ENCODE measurements at places on chromosomes 1 and 21.
A peak's percentile ranks its signal among the peaks of the same experiment; 100 is the strongest.

DNA sequence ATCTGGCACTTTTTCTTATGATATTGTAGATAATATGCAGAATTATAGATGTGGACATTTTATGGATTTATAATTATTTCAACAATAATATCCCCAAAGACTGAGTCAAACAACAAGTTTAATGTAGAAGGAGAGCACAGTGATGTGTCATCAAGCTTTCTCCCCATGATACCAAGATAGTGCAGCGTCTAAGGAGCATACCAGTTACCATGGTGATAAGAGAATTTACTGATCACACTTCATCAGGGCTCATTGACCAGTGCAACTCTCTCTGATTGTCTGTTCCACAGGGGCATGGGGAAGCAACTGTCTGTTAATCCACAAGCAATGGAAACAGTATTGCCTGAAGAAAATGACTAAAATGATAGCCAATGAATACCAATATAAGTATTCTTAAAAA is 209.6 kb upstream of the DPYD start:
- no peak for DNase-seq

- DNase-seq, result no peak
Observed at GRCh38 chr1:232012773-232013386, 386.3 kb downstream of the DISC1 start.

DNA sequence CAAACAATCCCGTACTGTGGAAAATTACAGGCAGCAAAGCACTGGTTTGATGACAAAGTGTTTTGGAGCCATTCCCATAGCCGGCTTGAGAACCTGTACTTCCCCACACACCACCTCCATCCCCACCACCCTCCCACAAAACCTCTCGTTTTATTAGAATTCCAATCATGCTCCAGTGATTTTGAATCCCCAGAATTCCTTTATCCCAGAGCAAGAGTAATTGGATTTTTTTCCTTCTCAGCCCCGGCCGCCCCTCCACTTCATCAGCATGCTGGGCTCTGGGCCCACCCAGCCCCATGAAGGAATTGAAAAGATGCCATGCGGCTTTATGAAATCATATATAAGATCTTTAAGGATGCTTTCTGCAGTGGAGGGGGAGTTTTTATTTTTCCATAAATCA is 136.6 kb downstream of the OMA1 start:
- DNase-seq, result no peak

DNA sequence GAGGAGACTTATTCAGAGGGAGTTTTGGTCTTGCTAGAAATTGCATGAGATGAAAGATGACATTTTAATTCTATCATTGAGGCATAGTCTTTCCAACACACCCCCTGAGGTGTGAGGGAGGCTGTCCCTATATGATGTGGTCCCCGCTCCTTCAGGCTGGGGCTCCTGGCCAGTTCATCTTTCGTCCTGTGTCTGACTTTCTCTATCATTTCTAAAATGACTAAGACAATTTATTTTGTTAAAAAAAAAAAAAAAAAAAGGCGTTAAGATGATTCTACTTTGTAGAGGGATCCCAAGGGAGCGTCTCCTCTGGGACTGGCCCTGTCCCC is 50.5 kb downstream of the PRKCZ start:
- DNase-seq, result no peak

DNA sequence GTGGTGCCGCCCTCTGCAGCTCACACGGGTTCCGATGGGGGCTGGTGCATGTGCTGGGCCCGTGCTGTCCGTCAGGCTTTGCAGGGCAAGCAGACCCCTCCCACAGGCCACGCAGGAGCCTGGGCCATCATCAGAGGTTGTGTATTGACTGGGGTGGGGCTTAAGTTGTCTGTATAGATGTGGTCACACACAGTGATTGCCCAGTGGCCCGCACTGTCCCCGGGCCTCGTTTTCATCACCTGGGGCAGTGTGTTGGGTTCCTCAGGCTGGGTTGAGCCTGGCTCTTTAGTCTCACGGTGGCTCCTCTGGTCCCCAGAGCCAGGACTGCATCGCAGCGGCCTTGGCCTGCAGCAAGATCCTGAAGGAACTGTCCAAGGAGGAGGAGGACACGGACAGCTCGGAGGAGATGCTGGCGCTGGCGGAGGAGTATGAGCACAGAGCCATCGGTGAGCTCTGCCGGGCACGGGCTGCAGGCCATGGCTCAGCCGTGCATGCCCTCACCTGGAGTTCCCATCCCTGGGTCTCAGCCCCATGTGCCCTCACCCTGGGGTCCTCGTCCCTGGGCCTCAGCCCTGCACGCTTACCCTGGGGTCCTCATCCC is 44.1 kb downstream of the TRPM2 start:
- no peak for DNase-seq

DNA sequence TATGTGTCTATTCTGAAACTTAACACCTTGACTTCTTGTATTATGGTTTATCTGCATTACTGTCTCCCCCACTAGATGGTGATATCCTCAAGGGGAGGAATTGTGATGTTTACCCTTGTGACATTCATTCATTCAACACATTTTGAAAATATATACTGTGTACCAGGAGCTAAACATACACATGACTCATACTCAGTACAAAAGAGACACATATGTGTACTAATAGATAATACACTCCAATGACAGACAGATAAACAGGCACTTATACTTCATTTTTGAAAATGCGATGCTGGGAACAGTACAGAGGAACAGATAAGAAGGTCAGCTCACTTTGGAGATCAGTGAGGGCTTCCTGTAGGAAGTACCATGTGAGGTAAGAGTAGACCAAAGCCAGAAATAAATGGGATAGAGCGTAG is 8.9 kb upstream of the RAB3GAP2 start:
- no peak for DNase-seq

DNA sequence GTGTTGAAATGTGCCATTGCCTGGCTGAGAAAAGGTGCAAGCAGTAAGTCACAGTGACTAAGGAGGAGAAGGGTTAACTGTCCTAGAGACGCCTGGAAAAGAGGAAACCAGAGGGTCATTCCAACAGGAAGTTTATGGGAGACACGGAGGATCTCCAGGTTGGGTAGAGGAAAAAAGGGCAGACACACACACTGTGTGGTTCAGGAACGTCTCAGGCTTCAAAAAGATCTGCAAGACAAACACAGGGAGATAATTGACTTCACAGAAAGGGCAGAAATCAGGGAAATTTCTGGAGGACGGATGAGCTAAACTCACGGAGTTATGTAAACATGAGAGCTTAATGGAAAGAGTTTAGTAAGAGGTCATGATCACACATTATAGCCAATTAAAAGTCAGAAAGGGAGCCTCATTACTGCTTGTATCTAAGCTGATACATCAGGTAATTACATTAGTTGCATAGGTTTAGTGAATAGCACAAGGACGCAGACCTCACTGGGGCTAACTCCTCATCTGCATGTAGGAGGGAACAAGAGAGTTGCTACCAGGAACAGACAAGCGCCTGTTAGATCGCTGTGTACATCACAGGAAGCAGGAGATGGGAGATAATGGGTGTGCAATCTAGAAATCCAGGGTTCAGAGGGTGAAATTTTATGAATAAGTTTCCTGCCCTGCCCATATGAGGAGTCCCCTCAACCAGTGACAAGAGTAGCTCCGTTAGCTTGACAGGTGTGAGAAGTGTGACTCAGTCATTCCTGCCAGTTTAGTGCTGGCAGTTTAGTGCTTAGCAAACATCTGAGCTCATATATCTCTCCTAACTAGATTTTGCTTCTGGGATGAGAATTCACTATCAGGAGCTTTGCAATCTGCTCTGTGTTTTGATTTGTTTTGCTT is 96.6 kb upstream of the TNR start:
- no peak for DNase-seq

- DNase-seq, result no peak
Observed at GRCh38 chr1:168789501-168789900, 60.5 kb upstream of the DPT start.

DNA sequence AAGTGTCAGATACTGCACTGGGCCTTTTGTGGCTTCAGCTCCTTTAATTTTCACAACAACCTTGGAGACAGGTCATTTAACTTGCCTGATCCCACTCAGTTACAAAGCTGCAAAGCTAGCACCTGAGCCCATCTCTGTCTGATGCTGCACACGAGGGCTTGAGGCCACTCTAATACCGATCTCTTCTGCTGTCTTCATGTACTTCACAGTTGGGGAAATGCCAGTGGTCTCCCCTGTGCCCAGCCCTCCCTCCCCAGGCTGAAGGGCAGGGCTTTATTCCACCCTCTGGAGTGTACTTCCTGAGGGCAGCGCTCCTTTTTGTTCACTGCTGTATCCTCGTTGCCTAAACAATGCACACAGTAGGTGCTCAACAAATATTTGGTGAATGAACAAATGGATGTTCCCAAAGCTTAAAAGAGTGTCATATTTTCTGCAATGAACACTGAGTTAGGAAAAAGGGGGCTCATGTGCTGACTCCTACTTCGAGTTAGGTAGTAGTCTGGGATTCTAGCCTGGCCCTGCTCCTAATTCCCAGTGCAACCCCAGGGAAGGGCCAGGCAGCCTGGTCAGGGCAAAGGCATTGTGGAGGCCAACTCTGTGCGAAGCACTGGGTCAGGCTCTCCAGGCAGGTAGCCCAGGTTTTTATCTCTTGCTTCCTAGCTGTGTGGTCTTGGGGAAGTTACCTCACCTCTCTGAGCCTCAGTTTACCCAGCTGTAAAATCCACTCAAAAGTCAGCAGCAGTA is 1.1 kb downstream of the TMCO4 start:
- no peak for DNase-seq

GRCh38 chr1:6914706-6915105 is 129.5 kb downstream of the CAMTA1 start:
- DNase-seq, result no peak

GRCh38 chr1:83103341-83103740 is 895.6 kb downstream of the TTLL7 start:
- DNase-seq, result no peak

DNA sequence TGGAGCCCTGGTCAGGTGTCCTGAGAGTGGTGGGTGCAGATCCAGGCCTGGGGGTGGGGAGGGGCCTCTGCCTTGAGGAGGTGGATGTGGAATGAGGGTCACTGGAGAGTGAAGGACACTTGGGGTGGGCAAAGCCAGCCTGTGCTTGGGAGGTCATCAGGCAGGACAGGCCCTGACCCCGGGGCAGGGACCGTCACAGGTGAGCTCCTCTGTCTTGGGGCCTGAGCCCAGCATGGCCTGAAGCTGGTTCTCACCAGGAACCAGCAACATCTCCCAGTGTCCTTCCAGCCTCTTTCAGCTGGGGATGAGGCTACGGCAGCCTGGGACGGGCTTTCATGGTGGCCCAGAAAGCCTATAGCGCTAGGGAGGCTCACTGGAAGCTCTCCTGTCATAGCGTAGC is 831 bp upstream of the KRTAP10-2 start:
- DNase-seq, result no peak

DNA sequence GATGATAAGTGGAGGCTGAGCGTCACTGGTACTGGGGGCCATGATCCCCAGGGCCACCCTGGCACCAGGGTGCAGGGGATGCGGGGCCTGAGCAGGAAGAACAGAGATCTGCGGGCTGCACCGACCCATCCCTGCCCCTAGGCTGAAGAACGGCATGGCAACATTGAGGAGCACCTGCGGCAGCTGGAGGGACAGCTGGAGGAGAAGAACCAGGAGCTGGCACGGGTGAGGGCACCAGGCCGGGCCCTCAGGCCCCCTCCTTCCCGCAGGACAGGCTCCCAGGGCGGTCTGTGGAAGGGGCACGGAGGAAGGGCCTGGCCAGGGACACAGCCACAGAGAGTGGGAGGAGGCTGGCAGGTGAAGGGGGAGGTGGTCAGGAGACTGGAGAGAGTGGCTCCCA is 21.8 kb downstream of the PPFIA4 start:
- DNase-seq, result no peak

- no peak for DNase-seq
Observed at GRCh38 chr1:61446531-61446991, 278.4 kb downstream of the TM2D1 start.

- no peak for DNase-seq
Observed at GRCh38 chr1:221137666-221138065, 258.4 kb downstream of the HLX start.

GRCh38 chr1:26723013-26723991 is 27.5 kb downstream of the ARID1A start:
- peak; percentile 39 for DNase-seq

GRCh38 chr1:1554926-1555915 is 14.8 kb upstream of the TMEM240 start:
- no peak for DNase-seq

- DNase-seq, result no peak
Observed at GRCh38 chr1:232183802-232184201, 446.1 kb downstream of the SIPA1L2 start.

DNA sequence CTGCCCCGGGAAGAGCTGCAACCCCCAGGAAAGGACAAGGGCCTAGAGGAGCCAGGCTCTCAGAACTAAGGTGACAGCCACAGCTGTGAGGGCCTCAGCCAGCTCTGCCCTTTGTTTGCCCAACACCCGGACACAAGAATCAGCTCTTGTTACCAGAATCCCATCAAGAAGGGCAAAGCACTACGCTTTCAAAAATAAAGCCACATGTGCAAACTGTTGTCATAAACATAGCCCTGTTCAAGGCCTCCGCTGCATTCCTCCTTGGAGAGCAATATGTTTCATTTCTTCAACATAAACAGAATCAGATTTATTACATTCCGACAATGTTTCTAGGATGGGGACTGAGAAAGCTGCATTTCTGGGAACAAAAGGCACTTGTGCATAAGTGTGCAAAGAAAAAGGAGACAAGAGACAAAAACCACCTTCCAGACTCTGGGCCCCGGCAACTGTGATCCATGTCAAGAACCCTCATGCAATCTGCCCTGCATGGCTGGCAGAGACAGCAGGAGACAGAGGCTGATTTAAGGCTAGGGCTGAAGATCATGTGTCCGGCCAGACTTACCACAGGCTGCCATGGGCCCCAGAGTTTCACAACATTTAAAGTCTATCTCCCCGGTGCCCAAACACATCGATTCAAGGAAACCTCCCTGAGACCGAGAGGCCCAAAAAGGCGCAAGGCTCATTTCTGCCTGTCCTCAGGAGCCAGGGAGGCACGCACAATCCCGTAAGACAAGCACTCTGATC is 71.0 kb downstream of the SSBP3 start:
- no peak for DNase-seq

DNA sequence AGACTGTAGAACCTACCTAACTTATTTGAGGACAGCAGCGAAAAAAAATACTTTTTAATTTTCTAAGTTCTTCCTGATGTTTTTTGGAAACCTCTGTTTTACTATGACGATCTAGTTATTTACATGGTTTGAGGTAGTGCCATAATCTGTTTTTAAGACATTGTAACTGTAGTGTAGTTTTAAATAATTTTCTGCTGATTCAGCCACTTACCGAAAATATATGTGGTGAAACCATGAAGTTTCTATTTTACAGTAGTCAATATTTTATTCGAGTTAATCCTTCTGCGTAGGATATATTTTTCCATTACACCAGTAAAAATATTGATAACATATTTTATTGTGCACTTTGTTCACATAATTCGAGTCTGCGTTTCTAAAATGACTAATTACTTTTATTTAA is 121.7 kb upstream of the RRP15 start:
- DNase-seq, result no peak

GRCh38 chr1:162131400-162132321 is 62.2 kb downstream of the NOS1AP start:
- no peak for DNase-seq

All from activated naive CD8-positive, alpha-beta T cell treated with anti-CD3 and anti-CD28 coated beads for 36 hours (primary cell).